Type B pancreatic cell (in vitro differentiated cells): ENCODE measurements at places on chromosomes 7 and 10.

DNA sequence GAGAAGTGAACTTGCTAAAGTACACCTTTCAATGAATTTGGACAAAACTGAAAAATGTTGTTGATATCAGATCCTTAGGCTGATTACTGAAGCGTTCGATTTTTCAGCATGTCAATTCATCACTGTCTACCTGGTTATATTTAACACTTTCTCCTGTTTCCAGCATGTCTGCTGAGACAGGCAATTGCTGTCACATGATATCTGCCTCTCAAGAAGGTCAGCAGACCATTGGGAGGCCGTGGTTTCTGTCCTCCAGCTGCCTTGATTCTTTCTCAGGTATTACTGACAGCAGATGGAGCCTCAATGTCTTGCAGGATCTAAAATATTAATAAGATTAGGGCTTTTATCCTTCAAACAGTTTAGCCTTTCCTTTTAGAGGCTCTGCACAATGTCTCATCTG lies 127.5 kb downstream of the SNX10 start:
- no peak overlapping the region for H3K27ac ChIP-seq
- peaks cover 25% of the 10 kb centered on the region for H3K4me1 ChIP-seq
- no peak for DNase-seq
- no peaks in the 10 kb centered on the region for H3K36me3 ChIP-seq

GRCh38 chr7:7569615-7570014 lies 2.9 kb downstream of the MIOS start:
- peak overlapping the region; percentile 88 for H3K4me3 ChIP-seq
- H3K27ac ChIP-seq = peak overlapping the region; percentile 77
- DNase-seq = no peak

DNA sequence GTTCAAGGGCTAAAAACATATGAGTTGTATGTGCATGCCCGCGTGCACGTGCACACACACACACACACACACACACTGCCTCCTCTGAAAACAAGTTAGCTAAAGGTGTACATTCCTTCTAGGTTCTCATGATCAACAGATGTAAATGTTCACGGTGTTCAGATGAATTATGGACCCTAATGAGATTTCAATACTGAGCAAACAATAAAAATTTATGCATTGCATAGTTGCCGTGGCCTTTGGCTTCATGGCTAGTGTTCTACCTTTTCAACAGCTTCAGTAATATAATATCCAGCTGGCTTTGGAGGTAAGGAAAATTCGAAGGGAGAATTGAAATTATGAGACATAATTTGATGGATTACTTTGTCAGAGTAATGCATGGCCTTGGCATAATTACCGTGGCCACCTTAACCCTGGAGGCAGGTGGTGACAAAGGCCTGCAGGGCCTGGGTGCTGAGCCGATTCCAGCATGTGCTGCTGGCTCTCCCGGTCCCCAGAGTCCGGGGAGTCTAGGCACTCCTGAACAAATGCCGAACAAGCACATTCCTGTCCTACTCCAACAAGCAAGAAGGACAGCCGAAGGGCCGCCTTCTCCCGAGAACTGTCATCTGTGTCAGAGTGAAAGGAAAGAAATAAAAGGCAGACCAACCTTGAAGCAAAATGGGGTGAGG lies 166.6 kb upstream of the TCF7L2 start:
- H3K36me3 ChIP-seq = peaks cover 8% of the 10 kb centered on the region
- peaks cover 3% of the 10 kb centered on the region for H3K27me3 ChIP-seq
- peaks cover 40% of the 10 kb centered on the region for H3K4me1 ChIP-seq
- peak overlapping the region; percentile 69 for H3K4me3 ChIP-seq
- DNase-seq = no peak

DNA sequence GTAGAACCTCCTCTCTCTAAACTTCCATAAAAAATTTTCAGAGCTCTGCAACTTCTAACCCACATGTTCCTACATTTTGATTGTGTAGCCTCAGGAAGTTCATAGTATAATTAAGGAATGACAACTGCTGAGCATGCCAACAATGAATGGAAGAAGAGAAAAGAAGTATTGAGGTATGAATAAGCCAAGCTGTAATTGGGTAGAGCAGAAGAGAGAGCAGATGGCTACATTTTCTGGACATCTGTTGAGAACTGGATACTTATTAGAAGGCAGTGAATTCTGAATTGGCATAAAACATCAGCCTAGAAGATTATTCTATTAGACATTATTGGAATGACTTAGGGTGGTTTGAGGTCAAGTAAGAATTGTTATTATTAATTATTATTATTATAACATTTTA lies 728.3 kb upstream of the PHF14 start:
- DNase-seq = no peak
- H3K4me3 ChIP-seq = no peak overlapping the region
- no peaks in the 10 kb centered on the region for H3K4me1 ChIP-seq
- no peak overlapping the region for H3K27ac ChIP-seq

DNA sequence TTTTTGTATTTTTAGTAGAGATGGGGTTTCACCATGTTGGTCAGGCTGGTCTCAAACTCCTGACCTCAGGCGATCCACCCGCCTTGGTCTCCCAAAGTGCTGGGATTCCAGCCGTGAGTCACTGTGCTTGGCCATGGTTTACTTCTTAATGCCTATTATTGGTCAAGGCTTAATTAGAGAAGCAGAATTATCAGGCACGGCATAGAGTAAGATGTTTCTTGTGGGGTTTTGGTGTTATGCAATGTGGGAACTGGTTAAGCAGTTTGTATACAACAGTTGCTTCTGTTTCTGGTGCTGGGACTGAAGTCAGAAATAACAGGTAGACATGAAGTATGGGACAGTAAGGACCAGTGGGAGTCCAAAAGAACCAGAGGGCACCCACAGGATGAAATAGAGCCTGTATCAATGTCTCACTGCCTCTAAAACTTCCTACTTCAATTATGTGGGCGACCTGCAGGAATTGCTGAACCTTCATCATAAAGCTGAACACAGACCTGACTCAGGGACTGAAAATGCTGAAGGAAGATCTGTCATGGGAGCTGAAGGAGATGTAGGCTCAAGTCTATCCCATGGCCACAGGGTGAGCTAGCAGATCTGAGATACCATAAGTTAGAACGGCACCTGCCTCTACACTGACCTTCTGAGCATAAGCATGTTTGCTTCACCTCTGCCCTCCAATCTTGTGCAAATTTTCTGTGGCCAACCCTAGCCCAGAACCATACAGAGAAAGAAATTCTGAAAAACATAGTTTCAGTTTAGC lies 38.3 kb upstream of the VCL start:
- peaks cover 20% of the 10 kb centered on the region for H3K4me1 ChIP-seq
- no peak for DNase-seq
- H3K36me3 ChIP-seq = no peaks in the 10 kb centered on the region
- peak overlapping the region; percentile 26 for H3K27ac ChIP-seq

GRCh38 chr10:121137533-121137932 lies 286.4 kb downstream of the WDR11 start:
- H3K27ac ChIP-seq = no peak overlapping the region
- peaks cover 4% of the 10 kb centered on the region for H3K27me3 ChIP-seq
- DNase-seq = no peak
- no peak overlapping the region for H3K4me3 ChIP-seq
- H3K36me3 ChIP-seq = no peaks in the 10 kb centered on the region

DNA sequence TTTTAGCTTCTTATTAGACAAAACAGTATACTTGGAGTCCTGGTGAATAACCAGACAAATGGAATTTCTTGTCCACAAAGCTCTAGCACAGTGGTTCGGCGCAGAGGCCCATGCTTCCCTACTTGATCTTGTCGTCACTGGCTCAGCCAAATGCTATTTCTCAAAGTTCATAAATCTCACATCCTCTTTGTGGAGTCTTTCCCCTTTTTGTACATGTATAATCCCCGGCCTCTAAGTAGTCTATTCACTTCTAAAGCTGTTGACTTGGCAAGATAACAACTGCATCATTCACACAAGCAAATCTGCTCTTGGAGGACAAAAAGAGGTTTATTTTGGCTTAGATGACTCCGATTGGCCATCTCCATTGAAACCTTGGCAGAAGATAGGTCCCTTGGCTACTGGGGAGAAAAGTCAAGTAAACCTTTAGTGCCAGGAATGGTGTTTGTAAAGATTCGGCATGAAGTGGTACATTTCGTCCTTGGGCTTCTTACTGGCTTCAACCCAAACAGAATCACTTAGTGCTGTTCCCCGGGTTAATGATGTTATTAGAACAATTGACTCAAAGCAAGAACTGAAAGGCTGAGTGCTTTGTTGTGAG lies 5.1 kb upstream of the AKR1E2 start:
- H3K4me3 ChIP-seq = no peak overlapping the region
- H3K4me1 ChIP-seq = no peaks in the 10 kb centered on the region
- H3K27ac ChIP-seq = no peak overlapping the region
- no peak for DNase-seq

- no peak for DNase-seq
- no peaks in the 10 kb centered on the region for H3K27me3 ChIP-seq
- no peak overlapping the region for H3K4me3 ChIP-seq
- H3K36me3 ChIP-seq = peaks cover 14% of the 10 kb centered on the region
- no peaks in the 10 kb centered on the region for H3K4me1 ChIP-seq
These were observed 52.0 kb upstream of the NMT2 start for GRCh38 chr10:15220445-15220844.

DNA sequence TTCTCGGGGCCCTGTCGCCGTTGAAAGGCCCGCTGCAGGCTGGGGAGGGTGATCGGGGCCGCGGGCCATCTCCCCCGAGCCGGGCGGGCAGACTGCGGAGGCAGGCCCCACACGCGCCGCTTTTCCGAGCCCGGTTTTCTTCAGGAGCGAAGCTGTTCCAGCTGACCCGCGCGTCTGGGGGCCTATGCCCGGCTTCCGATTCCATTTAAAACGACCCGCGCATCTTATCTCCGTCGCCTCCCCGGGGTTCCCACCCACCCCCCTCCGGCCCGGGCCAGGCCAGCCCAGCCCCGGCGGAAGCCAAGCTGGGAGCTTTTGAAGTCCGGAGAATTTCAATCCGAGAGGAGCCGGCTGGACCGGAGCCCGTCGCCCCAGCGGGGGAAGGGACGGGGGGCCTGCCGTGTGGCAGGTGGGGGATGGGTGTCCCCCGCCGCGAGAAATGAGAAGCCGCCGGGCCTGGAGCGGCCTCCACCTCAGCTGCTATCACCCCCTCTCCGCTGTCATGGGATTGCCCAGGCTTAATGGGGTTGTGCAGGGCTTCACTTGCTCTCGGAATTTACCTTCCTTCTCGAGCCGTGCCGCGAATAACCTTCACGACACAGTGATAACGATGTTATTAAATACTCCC lies 3.1 kb upstream of the EVX1 start:
- H3K27ac ChIP-seq = no peak overlapping the region
- H3K4me3 ChIP-seq = peak overlapping the region; percentile 57
- peaks cover 3% of the 10 kb centered on the region for H3K36me3 ChIP-seq
- H3K27me3 ChIP-seq = peaks cover 94% of the 10 kb centered on the region

GRCh38 chr7:156956727-156957126 lies 7.2 kb downstream of the NOM1 start:
- H3K27ac ChIP-seq = no peak overlapping the region
- H3K4me3 ChIP-seq = no peak overlapping the region
- DNase-seq = no peak
- H3K27me3 ChIP-seq = no peaks in the 10 kb centered on the region

DNA sequence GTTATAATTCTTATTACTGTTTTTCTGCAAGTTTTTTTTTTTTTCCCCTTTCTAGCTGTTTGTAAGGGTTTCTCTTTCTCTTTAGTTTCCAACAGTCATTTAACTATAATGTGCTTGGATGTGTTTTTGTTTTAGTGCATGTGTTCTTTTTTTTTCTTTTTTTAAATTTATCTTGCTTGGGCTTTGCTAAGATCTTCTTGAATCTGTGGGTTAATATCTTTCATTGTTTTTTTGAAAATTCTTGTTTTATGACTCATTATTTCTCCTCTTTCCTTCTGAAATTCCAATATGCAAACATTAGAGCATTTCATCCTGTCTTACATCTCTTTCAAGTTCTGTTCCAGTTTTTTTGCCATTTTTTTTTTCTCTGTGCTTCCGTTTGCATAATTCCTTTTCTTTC lies 5.7 kb upstream of the HK1 start:
- no peak overlapping the region for H3K27ac ChIP-seq
- peaks cover 7% of the 10 kb centered on the region for H3K27me3 ChIP-seq
- no peaks in the 10 kb centered on the region for H3K36me3 ChIP-seq
- no peak for DNase-seq
- H3K4me3 ChIP-seq = no peak overlapping the region

DNA sequence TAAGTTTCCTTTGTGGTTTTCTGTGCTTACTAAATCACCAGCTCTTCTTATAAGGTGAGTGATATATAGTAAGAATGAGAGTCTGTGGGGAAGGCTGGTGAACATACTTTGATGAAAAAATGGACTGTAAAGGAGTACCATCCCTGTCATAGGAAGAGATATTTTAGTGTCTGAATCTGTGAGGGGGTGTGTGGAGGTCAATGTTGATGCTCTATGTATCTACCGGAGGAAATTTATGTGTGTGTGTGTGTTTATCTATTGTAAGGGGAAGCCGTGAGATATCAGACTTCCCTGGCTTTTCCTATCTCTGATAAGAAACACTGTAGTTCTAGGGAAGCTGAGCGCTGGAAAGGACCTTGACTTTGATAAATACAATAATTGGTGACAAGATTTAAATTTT lies 179.0 kb downstream of the PCDH15 start:
- no peaks in the 10 kb centered on the region for H3K4me1 ChIP-seq
- H3K27ac ChIP-seq = no peak overlapping the region
- H3K36me3 ChIP-seq = no peaks in the 10 kb centered on the region

DNA sequence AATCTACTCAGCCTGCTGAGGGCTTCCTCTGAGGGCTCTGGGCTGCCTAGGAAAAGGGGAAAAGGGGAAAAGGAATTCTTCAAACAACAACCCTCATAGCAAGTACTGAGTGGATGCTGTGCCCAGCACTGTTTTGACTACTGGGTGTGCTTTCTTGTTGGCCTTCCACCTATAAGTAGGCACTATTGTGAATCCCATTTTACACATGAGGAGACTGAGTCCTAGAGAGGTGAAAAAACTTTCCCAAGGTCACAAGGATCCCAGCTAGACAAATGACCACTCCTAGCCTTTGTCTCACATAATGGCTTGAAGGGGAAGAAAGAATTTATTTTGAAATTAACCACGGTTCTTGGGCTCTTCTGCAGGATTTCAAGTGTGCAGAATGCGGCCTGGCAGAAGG lies 17.1 kb downstream of the FGF8 start:
- H3K4me1 ChIP-seq = no peaks in the 10 kb centered on the region
- H3K4me3 ChIP-seq = no peak overlapping the region
- peaks cover 48% of the 10 kb centered on the region for H3K27me3 ChIP-seq
- no peak overlapping the region for H3K27ac ChIP-seq

DNA sequence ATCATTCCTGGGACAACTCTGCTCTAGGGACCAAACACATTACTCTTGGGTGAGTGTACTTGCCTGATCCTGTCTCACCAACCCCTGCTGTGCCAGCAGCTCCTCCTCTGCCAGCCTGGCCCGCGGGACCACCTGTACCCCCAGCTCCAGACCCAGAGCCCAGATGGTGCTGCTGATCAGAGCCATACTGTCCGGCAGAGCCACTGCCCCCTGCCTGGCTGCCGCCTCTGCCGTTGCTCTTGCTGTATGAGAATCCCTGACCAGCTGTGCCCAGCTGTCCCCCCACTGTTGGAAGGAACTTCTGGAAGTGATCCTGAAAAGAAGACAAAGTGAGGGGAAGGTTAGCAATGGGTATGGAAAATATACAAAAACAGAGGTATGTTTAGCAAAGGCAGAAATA lies 6.9 kb downstream of the MYOZ1 start:
- no peak for DNase-seq
- H3K27ac ChIP-seq = no peak overlapping the region
- no peaks in the 10 kb centered on the region for H3K36me3 ChIP-seq
- peaks cover 3% of the 10 kb centered on the region for H3K27me3 ChIP-seq
- H3K4me3 ChIP-seq = no peak overlapping the region
- H3K4me1 ChIP-seq = no peaks in the 10 kb centered on the region
